NCI-H1694 (cell line): ENCODE measurements at places on chromosomes 12 and 14.

- no peak for DNase-seq
These were observed 73.4 kb upstream of the AVPR1A start for GRCh38 chr12:63224396-63224795.

DNA sequence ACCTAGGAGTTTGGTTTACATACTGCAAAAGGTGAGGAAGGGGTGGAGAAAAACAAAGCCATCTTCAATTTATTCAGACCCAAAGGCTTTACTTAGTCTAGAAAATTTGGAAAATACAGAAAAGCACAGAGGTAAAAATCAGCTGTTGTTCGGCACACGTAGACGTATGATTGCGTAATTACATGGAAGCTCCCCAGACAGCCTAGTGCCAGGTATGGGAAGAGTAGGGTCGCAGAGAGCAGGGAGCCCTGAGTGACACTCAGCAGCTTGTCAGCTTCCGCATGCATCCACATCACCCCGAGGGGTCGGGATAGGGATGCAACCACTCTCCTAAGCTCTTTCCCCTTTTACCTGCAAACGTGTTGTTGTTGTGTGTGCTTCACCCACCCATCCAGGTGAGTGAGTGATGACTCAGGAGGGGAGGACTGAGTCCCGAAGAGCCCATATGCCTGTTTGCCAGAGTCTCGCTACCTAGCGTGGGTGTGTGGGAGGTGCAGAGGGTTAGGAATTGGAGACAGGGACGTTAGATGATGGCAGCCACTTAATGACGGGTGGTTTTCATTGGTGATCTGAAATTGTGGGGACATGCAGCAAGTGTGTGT, 20.1 kb downstream of the PIWIL1 start:
- DNase-seq: no peak

GRCh38 chr14:74395094-74395493, 30.9 kb downstream of the SYNDIG1L start:
- DNase-seq: no peak

DNA sequence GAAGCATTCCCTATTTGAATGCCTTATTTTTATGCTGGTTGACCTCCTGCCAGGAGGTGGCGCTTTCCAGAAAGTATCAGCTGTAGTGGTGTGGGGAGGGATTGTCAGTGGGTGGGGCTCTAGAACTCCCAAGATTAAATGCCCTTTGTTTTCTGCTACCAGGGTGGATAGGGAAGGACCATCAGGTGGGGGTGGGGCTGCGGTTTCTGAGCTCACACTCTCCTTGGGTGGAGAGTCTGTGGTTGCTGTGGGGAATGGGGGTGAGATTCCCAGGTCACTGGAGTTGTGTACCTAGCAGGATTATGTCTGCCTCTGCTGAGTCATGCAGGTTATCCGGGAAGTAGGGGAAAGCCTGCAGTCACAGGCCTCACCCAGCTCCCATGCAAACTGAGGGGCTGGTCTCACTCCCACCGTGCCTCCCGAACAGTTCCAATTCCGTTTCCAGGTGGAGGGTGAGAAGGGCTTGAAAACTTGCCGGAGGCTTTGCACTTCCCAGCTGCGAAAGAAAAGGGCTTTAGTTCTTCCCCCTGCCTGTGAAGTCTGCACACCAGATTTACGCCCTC, 68.3 kb downstream of the ALG10B start:
- no peak for DNase-seq

DNA sequence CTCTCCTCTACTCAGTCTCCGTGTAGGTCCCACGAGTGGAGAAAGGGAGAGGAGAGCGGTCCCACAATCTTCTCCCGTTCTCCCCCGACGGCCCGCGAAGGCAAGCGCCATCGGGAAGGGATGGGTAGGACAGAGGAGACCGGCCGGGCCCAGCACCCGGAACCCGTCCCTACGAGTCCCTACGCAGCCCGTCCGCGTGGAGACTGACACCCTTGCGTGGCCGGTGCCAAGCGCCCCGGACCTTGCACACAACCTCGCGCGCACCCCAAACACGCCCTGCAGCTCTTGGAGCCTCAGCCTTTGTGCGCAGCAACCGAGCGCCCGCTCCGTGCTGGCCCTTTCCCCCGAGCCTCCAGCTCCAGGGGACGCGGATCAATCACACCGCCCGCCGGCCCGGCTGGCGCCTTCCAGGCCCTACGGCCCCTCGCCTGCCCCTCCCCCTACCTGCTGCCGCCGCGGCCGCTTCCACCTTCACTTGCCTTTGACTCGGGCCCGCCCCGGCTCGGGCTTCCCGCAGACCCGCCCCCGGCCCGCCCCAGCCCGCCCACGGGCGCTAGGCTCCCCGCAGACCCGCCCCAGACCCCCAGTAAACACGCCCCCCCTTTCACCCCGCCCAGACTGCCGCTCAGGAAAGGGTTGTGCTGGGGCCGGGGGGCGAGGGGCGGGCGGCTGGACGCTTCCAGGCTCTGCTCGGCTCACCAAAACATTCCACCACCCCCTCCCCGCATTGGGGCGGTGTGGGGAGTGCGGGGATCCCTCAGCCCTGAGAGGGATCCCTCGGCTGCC, at the start of gene NDRG2:
NDRG2 (minus strand) TSS at position 477 of the 786 bp plus-strand sequence. CDS start 1,746 bp downstream, outside the sequence.
- DNase-seq: peak; percentile 32

DNA sequence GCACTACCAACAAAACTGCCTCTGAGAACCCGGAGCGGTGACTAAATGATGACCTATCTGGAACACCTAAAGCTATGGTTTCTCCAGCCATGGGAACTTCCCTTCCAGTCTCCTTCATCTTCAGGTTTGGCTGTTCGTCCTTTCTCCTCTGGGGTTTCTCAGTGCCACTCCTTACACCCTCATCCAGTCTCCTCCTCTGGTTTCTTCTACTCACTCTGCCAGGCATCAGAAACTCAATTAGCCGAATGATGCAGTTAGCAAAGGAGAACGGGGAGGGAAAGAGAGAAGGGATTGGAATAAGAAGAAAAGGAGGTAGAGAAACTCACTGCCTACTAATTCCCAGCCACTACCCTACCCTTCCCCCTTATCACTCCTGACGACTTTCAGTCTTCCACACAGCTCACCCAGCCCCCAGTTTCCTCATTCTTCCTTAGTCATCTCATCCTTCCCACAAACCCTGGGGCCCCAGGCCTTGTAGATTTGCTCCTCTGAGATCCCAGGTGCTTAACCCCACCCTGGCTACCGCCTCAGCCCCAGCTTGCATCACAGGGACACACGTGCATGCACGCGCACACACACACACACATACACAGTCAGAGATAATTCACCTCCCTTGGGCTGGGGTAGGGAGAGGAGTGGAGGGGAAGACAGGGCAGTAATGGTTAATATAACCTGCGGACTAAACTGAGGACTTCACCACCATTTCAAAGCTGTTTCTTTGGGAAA, 13.0 kb downstream of the FGD6 start:
- DNase-seq: no peak

DNA sequence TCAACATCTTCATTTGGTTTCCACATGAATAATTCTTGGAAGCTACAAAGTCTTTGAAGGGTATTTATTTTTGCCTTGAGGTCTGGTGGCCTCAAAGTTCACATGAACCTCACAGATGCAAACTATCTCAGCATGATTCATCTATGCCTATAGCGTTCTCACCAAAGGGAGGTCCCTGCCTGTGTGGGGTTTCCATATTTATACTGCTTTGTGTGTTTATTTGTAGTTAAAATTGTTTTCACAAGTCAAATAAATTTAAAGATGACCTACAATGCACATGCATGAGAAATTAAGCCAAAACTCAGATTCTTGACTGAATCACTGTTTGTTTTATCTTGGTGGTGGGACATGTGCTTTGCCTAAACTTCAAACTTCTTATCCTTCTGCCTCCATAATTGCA, 176.7 kb downstream of the PPM1H start:
- no peak for DNase-seq

DNA sequence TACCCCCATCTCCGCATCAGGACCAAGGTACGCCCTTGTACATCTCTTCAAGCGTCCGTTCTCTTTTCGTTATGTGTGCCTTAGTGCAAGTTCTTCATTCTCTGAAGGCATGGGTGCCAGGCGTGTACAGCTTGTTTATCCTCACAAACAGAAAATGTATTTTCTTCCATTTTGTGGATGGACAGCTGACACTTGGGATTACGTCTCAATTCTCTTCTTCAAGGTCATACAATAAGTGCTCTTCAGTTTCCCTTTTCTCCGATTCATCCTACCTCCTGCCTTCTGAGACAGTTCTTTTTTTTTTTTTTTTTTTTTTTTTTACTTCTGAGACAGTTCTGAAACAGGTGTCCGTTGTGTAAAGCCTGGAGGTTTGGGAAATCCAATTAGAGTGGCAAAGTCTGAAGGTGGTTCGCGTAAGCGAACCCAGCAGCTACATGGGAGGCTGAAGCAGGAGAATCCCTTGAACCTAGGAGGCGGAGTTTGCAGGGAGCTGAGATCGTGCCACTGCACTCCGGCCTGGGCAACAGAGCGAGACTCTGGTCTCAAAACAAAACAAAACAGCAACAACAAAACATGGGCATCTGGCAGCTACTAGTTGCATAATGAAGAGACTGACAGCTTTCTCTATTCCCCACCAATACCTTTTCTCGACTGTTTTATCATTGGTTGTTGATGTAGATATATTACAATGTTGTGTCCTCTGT, 734 bp downstream of the COX6A1 start:
- DNase-seq: no peak

DNA sequence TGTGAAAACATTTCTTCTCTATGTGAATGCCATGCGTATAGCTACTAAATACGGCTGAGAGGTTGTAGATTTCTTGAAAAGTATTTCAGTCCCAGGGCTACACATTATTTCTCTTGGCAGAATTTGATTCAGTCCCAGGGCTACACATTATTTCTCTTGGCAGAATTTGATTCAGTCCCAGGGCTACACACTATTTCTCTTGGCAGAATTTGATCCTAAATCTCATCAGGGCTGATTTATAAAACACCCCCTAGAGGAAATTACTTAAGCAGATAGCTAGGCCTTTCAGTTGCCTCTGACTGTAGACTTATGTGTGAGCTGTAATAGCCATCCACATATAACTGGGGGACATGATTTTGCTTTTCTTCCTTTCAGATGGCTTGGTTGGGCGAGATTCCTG, 50.4 kb downstream of the AK7 start:
- DNase-seq: no peak
